ENCODE measurements at places on chromosomes 1 and 21. TPM values are rescaled to one million over a fixed set of nuclear protein-coding genes. Genes with fewer than 3 reads are reported as not detected.

The HES3 gene
- not detected for total RNA-seq

GRCh38 chr1:25834894-25835293 lies 15.1 kb downstream of the MTFR1L start:
- peaks cover 25% of the 10 kb centered on the region for H3K36me3 ChIP-seq
- H3K27me3 ChIP-seq: no peaks in the 10 kb centered on the region
- H3K27ac ChIP-seq: no peak overlapping the region

- no peak for DNase-seq
- no peak overlapping the region for H3K4me3 ChIP-seq
- no peaks in the 10 kb centered on the region for H3K4me1 ChIP-seq
- no peaks in the 10 kb centered on the region for H3K36me3 ChIP-seq
- H3K27ac ChIP-seq: no peak overlapping the region
Measured at GRCh38 chr1:5756434-5757186, 235.6 kb downstream of the NPHP4 start.

DNA sequence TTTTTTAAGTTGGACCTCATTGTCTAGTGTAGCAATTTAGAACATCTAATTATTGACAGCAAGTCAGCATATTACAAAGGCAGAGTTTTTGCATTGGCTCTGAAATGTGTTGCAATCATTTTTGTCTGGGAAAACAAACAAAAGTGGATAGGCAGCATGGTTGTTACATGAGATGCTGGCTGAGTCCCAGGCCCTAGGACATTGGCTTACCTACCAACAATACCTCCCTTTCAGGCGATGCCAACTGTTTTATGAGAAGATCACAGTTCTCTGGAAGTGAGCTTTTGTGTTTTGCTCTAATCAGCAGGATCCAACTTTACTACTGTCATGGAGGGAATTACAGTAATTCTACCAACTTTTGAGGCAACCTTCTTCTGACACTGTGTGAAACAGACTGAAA lies 71.5 kb upstream of the CXADR start:
- H3K36me3 ChIP-seq: no peaks in the 10 kb centered on the region
- DNase-seq: no peak
- no peak overlapping the region for H3K4me3 ChIP-seq

- H3K36me3 ChIP-seq: no peaks in the 10 kb centered on the region
- no peak overlapping the region for H3K4me3 ChIP-seq
- peaks cover 11% of the 10 kb centered on the region for H3K4me1 ChIP-seq
- no peaks in the 10 kb centered on the region for H3K27me3 ChIP-seq
- peak overlapping the region; percentile 57 for H3K27ac ChIP-seq
Measured at GRCh38 chr1:32724678-32725614, 22.4 kb upstream of the SYNC start.

GRCh38 chr1:54047384-54048305 lies 5.4 kb downstream of the TMEM59 start:
- H3K27me3 ChIP-seq: no peaks in the 10 kb centered on the region
- H3K4me1 ChIP-seq: peaks cover 41% of the 10 kb centered on the region
- no peak overlapping the region for H3K4me3 ChIP-seq
- DNase-seq: no peak
- peaks cover 6% of the 10 kb centered on the region for H3K36me3 ChIP-seq

DNA sequence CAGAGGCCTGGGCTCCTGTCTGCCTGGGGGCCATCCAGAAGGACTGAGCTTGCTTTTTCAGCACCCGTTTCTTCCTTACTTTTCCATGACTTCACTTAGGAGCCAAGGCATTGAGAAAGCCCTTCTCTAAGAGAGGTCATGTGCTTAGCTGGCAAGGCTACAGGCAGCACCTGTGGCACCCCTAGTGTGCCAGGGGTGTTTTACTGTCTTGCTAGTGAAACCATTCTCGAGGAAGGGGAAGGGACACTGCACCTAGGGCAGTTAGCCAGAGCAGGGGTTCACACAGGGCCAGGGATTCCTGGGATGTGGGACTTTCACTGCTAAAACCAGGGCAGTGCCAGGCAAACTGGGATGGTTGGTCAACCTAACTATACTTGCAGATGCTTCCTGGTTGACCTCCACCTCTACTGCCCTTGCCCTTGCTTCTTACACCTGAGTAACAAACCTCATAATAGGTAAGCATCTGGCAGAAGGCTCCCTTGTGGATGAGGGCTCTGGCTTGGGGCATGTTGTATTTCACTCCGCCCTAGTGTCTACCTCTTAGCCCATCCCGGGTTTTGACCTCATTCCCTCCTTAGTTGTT lies 69.2 kb downstream of the NOS1AP start:
- no peak overlapping the region for H3K4me3 ChIP-seq
- H3K27me3 ChIP-seq: no peaks in the 10 kb centered on the region
- no peak overlapping the region for H3K27ac ChIP-seq
- no peak for DNase-seq
- no peaks in the 10 kb centered on the region for H3K4me1 ChIP-seq

- peak overlapping the region; percentile 87 for H3K27ac ChIP-seq
- no peak for DNase-seq
- H3K36me3 ChIP-seq: no peaks in the 10 kb centered on the region
- H3K4me1 ChIP-seq: peaks cover 12% of the 10 kb centered on the region
- H3K27me3 ChIP-seq: no peaks in the 10 kb centered on the region
- peak overlapping the region; percentile 79 for H3K4me3 ChIP-seq
Measured at GRCh38 chr21:39444421-39445180, 977 bp downstream of the LCA5L start.

DNA sequence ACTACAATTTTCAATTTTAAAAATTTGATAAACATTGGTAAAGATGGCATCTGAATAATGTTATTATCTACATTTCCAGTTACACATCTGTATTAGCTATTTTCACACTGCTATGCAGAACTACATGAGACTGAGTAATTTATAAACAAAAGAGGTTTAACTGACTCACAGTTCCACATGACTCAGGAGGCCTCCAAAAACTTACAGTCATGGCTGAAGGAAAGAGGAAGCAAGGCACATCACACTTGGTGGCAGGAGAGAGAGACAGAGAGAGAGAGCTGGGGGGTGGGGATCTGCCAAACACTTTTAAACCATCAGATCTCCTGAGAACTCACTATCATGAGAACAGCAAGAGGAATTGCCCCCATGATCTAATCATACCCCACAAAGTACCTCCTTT lies 850.0 kb downstream of the LTN1 start:
- no peaks in the 10 kb centered on the region for H3K36me3 ChIP-seq
- no peak for DNase-seq
- H3K27me3 ChIP-seq: no peaks in the 10 kb centered on the region
- no peaks in the 10 kb centered on the region for H3K4me1 ChIP-seq
- H3K27ac ChIP-seq: no peak overlapping the region
- no peak overlapping the region for H3K4me3 ChIP-seq

- no peaks in the 10 kb centered on the region for H3K36me3 ChIP-seq
- no peak overlapping the region for H3K27ac ChIP-seq
- H3K4me1 ChIP-seq: no peaks in the 10 kb centered on the region
- DNase-seq: no peak
- no peak overlapping the region for H3K4me3 ChIP-seq
Measured at GRCh38 chr1:115012006-115012405, 17.6 kb upstream of the TSHB start.
